ENCODE measurements at places on chromosomes 3 and 15.

- DNase-seq = no peak
These were observed 21.4 kb upstream of the CHST2 start for GRCh38 chr3:143098032-143098764.

DNA sequence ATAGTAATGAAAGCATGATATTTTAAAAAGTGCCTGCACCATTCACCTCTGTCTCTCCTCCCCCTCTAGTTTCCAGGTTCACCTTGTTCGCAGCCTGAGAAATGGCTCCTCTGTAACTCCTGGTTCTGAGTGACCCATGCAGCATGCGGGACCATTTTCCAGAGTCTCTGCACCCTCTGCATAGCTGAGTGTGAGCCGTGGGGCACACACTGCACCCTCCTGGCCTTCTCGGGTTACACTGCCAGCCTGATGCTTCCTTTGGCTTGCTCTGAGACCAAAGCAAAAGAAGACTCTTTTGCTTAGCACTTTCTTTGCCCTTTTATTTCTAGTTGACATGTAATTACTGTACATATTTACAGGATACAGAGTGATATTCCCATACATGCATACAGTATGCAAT is 287.3 kb downstream of the GABRG3 start:
- no peak for DNase-seq

- DNase-seq = no peak
These were observed 1.7 kb downstream of the GABRG3 start for GRCh38 chr15:26972636-26973035.

DNA sequence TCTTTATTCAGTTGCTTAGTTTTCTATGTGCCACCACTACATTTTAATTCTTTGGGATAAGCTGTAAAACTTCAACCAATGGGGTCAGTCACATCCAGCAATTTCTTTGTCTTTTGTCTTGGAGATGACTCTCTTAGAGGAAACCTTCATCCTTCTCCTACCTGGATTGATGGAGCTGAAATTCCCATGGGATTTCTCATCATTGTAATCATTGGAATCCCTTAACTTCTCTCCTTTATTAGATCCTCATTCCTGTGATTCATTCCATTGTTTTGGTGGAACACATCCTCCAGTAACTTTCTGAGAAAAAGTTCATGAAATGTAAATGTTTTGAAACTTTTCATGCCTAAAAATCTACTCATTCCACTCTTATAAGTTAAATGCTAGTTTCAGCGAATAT is 9.6 kb upstream of the PLOD2 start:
- DNase-seq = no peak

- no peak for DNase-seq
These were observed 46.9 kb downstream of the LYSMD4 start for GRCh38 chr15:99686290-99686689.

GRCh38 chr3:117565777-117566176 is 856.2 kb downstream of the TUSC7 start:
- no peak for DNase-seq

- DNase-seq = no peak
These were observed 26.4 kb downstream of the ANXA2 start for GRCh38 chr15:60371175-60372051.

DNA sequence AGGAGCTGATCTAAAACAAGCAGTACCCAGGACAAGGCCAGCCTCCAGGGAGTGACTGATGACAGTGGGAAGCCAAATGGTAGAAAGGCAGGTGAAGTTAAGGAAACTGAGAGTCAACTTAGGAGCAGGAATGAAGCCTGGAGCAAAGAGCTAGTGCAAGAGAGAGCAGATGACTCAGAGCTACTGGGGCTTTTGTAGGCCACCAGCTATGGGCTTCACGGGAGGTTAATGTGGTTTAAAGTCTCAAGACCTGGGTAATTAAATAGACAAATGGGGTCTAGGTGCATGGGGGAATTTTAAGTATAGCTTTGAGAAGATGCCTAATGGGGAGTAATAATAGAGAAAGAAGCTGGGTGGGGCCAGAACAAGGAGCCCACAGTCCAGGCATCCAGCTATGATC is 3.1 kb downstream of the CD86 start:
- no peak for DNase-seq

- no peak for DNase-seq
These were observed 30.1 kb upstream of the PLOD2 start for GRCh38 chr3:146191051-146191450.

- no peak for DNase-seq
These were observed 97.8 kb downstream of the LARS2 start for GRCh38 chr3:45486136-45486535.

GRCh38 chr3:117887901-117888300 is 1146.7 kb downstream of the IGSF11 start:
- no peak for DNase-seq

- DNase-seq = no peak
These were observed 33.3 kb downstream of the GABPB1 start for GRCh38 chr15:50321680-50322210.

- peak; percentile 71 for DNase-seq
These were observed 187.9 kb downstream of the OPA1 start for GRCh38 chr3:193780810-193781478.

DNA sequence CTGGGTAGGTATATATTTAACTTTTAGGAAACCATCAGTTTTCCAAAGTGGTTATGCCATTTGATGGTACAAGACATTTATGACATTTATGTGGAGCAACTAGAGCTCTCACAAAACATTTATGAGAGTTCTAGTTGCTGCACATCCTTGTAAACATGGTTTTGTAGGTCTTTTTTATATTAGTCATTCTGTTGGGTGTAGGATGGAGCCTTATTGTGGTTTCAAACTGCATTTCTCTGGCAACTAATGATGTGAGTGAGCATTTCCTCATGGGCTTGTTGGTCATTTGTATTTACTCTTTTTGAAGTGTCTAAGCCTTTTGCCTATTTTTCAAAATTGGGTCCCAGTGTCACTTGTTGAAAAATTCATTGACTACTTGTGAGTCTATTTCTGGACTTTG is 45.7 kb upstream of the MGLL start:
- no peak for DNase-seq

GRCh38 chr3:139534992-139535879 is 4.3 kb downstream of the RBP1 start:
- DNase-seq = no peak

GRCh38 chr3:14487086-14487485 is 53.1 kb downstream of the GRIP2 start:
- DNase-seq = no peak

DNA sequence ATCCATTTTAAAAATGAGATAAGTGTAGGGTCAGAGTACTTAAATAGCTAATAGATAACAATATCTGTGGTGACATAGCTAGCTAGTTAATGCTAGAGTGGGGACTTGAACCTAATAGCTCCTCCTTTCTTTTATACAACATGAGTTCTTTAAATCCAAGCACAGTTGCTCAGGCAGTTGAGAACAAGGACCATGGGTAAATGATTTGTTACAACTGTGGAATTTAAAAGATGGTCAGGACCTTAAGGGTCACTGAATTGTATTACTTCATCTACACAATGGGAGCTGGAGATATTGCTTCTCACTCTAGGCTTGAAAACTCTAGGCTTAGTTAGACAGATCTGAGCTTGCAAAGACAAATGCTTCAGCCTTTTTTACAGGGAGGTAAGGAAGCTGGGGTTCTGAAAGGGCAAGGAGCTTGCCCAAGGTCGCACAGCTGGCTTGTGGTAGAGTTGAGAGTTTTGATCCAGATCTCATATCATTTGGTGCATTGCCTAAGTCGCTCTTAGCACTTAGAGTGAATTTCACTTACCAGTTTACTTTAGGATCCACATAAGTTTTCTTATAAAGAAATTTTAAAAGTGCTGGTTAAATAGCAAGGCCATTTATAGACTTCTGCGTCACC is 90.2 kb downstream of the EDEM1 start:
- DNase-seq = no peak

DNA sequence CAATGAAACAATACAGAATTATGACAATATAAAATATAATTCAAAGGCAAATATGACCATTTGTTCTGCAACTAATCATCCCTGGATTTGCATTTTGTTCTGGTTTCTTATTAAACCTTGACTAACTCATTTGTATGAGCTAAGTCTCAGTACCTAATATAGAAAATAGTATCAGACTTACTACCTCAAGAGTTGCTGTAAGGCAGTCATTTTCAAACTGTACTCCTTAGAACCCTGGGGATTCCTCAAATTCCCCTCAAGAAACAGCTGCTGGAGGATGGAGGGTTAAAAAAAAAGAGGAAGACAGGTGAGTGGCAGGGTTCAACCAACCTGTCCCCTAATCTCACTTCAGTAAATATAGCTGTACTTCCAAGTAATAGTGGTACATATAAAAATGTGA is 11.1 kb downstream of the ZBTB11 start:
- no peak for DNase-seq

DNA sequence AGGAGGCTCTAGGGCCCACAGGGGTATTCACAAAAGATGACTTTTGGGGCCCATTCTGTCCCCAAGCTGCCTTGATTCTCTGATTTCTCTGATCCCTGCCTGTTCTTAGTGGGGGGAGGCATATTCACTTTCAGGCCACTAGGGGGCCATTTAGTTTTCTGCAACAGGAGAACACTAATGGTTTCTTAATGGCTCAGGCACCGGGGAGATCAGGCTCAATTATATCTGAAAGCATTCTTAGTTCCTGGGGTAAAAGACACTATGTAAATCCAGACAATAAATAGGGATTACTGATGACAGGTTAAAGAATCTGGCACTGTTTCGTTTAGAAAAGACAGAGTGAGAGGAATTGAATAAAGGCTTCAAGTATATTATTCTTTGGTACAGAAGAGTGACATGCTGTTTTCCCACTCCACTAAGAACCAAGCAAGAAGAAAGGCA is 2.5 kb upstream of the INAFM2 start:
- peak; percentile 53 for DNase-seq

DNA sequence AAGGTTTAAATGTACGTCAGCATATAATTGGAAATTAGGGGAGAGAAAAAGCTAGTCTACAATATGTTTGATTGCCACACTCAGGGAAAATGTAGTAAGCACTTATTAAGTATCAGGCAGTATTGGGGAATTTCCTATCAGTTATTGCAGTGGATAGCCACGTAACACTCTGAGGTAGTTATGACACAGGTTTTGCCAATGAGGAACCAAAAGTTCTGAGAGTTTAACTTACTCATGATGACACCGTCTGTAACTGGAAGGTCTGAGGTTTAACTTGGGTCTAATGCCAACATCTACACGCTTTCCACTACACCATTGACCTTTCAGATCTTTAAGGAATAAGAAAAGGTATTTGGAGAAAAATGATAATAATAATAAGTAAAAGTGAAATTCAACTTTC is 89.5 kb downstream of the ZMAT3 start:
- no peak for DNase-seq

DNA sequence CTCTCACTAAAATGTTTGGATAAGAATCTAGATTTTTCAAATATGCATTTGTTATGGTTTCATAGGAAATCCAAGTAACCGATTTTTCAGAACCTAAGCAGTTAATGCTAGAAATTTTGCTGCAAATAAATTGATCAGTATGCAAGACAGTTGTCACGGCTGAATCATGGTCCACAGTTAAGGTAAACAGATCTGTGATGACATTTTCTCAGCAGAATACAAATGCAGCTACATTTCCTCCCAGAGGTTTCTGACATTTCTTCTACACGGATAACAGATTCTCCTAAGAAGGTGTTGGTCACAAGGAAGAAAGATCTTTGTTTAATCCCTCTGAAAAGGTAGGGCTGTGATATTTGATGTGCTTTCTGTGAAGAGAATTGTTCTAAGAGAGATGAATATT is 36.9 kb downstream of the ARNT2 start:
- no peak for DNase-seq

DNA sequence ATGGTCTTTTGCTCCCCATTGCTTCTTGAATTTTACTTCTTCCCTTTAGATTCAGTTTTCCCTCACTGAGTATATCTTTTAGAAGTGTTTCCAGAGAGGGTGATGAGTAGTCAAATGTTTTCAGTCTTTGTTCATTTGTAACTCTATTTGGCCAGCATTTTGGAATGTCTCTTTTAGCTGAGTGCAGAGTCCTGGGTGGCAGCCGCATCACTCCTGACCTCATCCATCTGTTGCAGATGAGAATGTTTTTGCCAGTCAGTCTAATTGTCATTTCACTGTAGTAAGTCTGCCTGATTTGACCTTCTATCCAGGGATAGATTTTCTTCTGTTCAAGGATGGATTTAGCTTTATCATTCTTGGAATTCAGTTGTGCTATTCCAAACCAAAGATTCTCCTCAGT is 7.3 kb downstream of the SRPRB start:
- DNase-seq = no peak

DNA sequence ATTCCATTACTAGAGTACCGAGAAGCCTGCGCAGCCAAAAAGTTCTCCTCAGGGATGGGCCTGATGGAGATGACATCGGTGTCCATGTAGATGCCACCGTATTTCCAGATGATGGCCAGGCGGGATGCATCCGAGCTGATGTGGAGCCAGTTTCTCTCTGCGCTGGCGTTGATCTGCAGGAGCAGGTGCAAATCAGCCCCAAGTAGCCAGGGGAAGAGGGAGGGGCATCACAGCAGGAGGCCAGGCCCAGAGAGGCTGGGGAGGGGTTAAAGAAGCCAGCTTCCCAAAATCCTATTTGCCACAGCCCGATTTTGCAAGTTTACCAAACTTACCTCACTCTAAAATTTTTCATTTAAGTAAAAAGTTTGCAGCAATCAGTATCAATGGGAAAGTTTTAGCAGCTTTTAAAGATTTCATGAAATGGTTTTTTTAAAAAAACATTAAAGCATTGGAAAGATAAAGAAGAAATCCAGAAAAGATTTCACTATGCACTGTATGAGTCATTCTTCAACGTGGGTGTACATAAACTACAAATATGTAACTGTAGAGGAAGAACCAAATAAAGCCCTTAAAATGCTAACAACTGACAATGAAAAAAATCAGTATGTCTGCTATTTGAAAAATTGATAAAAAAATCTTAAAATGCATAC is 7.4 kb downstream of the A4GNT start:
- no peak for DNase-seq

- no peak for DNase-seq
These were observed 47.7 kb upstream of the DUT start for GRCh38 chr15:48283396-48284145.

DNA sequence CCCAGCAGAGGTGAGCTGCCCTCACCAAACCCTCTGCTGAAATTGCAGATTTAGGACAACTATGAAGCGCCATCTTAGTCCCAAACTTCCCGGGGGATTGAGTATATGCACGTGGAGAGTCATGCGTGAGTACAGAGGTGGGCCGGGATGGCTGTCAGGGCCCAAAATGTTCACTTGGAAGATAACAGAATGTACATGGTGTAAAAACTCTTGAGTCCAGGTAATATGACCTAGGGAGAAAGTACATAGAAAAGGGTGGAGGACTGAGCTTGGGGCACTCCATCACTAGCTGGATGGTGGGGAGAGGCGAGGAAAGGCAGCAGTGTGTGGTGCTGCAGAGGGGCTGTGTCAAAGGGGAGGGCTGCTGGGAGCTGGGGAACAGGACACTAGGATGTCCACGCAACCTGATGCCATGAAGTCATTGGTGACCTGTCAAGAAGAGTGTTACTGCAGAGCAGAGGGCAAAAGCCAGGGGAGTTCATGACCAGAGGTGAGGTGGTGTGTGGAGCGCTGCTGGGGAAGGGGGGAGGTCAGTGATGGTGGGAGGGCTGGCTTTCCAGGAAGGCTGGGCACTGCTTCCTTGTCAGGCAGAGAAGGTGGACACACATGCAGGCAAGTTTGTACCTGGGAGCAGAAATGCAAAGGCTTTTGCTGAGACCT is 236.2 kb upstream of the LYSMD4 start:
- DNase-seq = no peak
